Stimulated activated naive CD4-positive, alpha-beta T cell treated with Interleukin-2 at 50 U/mL for 16 hours (primary cell): ENCODE measurements at places on chromosomes 5 and 9.

DNA sequence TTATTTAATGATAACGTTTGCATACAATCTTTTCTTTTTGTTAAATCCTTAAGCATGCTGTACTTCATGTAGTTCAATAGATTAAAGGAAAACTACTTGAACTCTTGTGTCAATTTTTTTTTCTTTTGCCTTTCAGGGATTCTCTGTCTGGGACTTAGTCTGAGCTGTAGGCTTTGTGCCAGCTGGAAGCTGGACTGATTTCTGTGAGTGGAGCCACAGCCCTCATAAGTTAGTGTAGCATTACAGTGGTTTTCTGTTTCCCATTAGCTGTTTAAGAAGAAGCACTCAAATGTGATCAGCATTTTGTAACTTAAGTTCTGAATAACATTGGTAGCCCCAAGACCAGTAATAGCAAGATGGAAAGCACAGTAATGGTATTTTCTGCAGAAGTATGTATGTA lies 330.6 kb upstream of the MEF2C start:
- DNase-seq = no peak

DNA sequence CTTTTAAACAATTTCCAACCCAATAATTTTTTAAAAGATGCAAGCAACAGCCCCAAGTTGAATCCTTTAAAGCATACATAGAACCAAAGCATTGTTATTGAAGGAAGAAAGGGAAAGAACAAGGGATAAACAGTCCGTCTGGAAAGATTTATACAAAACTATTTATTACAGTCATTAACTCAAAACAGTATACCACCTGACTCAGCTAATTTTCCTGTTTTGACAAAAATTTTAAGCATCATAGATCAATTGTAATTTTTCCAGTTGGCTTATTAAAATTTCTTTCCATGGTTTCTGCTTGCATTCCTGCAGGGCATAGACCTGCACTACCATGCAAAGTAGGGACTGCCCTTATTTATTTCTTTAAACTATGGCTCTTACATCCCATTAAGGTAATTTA lies 29.9 kb downstream of the AP3B1 start:
- DNase-seq = no peak

GRCh38 chr9:89425921-89426383 lies 72.0 kb downstream of the SEMA4D start:
- no peak for DNase-seq

- DNase-seq = no peak
Observed at GRCh38 chr5:7242118-7242710, 153.7 kb upstream of the ADCY2 start.

- no peak for DNase-seq
Observed at GRCh38 chr5:38675443-38675842, 119.0 kb upstream of the LIFR start.

DNA sequence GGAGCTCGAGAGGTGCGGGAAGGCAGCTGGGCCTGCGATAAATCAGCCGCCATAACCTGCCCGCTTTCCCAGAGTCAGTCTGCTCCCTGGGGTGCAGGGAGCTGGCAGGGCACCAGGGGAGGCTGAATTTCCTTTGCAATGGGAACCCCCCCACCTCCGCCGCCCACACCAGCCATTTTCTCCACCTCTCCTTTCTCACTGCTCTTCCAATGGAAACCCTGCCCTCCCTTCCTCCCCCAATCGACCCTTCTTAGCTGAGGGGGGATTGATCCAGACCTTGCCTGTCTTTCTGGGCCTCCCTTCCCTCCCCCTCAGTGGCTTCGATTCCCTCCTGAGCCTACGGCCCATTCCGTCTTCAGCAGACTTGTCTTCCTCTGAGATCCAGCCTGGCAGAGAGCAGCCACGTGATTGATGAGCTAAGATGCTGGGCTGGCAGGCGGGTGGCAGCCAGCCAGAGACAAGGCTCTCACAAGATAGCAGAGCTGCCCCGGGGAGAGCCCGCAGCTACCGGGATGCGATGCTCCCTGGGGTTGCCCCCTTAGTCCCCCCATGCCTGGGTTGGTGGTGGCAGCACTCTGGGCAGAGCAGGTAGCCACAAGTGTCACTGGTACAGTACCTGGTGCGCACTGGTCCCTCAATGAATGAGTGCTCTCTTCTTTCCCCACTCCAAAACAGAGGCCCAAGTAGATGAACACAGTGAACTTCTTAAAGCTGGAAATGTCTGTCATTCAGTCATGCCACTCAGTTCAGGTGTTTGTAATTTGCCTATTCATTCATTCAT lies 53.7 kb upstream of the FABP6 start:
- DNase-seq = no peak

GRCh38 chr5:6723122-6723815 lies 10.0 kb downstream of the TENT4A start:
- DNase-seq = no peak

GRCh38 chr5:13698885-13699284 lies 245.6 kb downstream of the DNAH5 start:
- DNase-seq = no peak

DNA sequence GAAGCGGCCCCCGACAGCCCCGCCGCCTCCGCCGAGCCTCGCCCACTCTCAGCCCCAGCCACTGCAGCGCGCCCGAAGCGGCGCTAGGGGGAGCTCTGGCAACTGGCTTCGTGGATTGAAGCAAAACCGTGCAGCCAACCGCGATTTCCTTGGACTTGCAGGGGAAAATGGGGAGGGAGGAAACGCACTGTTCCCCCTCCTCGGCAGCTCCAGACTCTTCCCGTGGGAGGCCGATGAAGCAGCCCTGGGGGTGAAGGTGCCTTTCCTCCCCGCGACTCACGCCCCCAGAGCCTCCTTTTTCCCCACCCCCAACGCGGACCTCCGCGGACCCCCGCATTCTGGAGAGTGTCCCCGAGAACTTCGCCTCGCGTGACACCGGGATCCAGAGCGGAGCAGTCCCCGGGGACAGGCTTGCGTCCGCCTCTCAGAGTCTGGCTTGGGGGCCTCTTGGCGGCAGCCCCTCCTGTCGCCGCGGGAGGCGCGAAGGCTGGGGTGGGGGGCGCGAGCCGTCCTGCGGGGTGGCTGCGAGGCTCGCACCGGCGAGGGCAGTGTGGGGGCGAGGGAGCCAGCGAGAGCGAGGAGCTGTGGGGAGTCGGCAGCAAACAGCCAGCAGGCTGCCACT lies 3.8 kb downstream of the IER5L start:
- DNase-seq = peak; percentile 69

DNA sequence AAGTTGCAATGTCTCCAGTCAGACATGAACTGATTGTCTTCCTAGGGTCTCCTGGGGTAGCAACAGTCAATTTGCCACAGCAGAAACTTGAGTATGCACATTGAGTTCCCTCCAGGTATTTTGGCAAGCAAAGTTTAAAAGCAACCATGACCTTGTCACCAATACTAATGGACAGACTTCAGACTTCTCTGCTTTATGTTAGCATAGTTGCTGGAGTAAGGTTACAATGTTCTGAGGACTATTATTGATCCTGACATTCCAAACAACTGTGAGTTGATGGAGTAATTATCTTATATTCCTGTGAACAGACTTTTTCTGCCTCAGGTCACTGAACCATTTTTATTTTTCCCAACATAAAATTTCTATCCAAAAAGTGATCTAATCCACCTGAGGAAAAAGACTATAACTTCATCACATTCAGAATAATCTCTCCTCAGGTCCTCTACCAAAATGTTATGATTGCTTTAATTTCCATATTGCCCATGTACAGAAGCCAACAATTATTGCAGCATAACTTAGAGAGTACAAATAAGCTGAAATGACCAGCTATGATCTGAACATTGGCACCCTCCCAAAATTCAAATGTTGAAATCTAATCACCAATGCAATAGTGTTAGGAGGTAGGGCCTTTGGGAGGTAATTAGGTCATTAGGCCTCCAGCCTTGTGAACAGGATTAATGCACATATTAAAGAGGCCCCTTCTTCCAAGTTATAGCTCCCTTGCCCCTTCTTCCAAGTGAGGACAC lies 228.3 kb downstream of the PDE4D start:
- DNase-seq = no peak

DNA sequence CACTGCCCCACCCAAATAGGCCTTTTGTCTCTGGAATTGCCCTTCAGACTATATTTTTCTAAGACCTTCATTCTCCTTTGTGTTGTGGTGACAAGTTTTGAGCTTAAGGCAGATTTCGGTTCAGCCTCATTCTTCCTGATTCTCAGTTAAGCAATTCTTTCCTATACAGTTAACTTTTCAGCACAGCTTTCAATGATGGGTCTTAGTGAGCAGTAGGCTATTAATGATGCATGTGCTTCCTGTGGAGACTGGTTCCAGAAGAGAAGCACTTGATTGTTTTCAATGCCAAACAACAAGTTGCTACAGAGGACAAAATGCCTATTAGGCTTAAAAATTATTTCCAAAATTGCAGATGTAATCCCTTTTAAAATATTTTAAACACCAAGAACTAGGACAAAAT lies 47.7 kb upstream of the TLX3 start:
- DNase-seq = no peak

- DNase-seq = no peak
Observed at GRCh38 chr5:127650022-127650421, 1.1 kb downstream of the CTXN3 start.

DNA sequence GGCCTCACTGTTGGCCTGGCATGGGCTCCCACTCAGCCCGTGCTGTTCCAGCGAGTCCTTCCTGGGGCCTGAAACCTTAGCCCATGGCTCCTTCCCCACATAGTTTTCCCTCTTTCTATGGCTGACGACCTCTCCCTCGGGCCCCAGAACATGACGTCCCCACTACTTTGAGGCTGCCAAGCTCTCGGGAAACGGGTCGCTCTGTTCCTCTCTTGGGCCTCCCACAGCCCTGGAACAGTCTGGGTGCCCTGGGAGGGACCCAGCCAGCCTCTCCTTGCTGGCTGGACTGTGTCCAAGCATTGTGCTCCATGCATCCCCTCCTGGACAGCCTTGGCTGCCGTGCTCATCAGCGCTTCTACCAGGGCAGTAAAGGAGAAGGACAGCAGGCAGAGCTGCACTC lies 118.3 kb downstream of the SYK start:
- no peak for DNase-seq

DNA sequence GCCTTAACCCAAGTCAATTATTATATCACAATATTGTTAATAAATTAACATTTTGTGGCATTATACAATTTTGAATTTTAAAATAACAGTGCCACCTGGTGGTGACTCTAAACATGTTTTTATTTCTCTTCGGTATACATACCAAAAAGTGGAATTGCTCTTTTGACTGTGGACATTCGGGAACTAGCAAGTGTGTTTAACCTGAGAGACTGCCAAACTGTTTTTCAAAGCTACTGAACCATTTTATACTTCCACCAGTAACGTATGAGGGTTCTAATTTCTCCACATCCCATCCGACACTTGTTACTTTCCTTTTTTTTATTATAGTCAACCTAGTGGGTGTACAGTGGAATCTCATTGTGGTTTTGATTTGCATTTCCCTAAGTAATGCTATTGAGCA lies 18.3 kb upstream of the HSDL2 start:
- DNase-seq = no peak

DNA sequence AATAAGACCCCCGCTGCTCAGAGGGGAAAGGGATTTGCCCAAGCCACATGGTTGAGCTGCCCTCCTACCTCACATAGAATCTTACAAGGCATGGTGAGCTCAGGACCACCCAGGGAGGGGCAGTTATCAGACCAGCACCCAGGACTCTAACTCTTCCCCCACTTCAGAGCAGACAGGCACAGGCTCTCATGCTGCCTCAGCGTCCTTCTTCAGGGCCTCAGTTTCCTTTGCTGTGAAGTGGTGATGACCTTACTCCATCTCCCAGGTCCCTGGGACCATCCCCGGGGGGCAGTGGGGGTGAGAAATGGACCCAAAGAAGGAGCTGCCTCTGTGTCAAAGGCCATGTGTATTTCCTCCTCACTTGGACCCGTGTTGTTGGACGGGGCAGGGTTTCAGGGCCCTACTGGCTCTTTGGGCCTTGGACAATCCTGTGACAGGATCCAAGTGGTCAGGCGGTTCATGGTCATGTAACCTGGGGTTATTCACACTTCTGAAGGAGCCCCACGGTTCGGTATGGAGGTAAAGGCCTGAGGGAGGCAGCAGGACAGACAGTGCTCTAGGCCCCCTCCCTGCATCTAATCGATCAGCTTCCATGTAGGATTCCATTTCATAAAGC lies 31.7 kb upstream of the CSF1R start:
- DNase-seq = no peak

GRCh38 chr5:149242339-149242738 lies 29.3 kb upstream of the AFAP1L1 start:
- no peak for DNase-seq

DNA sequence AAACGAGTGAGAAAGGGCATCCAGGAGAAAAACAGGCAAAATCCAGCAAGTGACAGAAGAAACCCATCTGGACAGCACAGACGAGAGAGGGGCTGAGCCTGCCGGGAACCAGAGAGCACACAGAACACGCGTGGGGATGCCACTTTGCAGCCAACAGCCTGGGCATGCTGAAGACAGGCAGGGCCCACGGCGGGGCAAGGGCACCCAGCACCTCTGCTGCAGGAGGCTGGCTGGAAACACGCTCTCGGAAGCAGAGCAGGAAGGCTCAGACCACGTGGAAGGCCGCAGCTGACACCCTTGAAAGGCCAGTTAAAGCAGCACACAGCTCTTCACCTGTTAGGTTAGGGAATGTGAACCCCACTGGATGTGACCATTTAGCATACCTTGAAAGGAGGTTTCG lies 76.1 kb downstream of the SECISBP2 start:
- no peak for DNase-seq

DNA sequence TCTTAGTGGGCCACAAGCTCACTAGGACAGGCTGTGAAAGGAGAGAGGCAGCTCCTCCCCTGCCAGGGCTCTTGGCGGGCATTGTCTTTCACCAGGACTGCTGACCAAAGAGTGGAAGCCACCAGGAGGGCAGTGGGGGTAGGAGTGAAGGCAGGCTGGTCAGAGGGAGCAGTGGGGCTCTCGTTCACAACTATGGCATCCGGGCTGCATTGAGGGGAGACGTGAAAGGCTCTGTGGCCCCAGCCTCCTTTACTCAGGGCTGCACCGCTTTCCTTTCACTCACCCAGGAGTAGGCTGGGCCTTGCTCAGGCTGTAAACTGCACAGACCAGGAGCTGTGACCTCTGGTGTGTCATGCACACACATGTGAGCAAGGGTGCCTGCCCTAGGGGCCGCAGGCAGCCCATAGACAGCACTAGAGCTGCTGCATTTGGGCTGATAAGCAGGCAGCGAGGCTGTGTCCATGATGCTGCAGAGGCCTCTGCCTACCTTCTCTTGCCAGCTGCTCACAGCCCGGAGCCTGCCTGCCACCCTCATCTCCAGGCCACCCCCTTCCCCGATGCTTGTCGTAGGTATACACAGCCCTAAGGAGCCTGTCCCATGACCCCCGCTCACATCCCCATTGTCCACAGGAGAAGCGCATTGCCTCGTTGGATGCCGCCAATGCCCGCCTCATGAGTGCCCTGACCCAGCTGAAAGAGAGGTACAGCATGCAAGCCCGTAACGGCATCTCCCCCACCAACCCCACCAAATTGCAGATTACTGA lies 130.4 kb downstream of the DAB2IP start:
- DNase-seq = no peak

DNA sequence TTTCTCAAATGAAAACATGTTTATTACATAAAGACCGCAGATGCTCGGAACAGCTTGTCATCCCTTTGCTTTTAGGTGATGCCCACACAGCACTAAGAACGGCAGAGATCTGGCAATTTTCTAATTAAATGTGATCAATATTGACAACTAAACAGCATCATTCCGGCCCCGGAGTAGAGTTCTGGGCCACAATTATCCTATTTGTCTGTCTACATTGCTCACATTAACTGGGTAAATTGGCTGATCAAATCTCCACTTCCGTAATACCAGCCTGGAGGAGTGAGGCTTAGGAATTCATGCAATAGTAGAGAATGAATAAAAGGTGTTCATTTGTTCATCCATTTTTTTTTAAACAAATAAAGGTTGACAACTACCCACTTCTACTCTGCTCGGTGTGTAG lies 245.1 kb upstream of the C9orf72 start:
- no peak for DNase-seq
